ENCODE measurements at places on chromosomes 7 and 10. TPM values are rescaled to one million over a fixed set of nuclear protein-coding genes. Genes with fewer than 3 reads are reported as not detected.

The SFTPA1 gene
- not detected for total RNA-seq

The PLPP4 gene
- 44.1 TPM for total RNA-seq

The HOXA9 gene
- total RNA-seq: not detected

The CYP3A4 gene
- not detected for total RNA-seq

The MRM2 gene
- total RNA-seq: 22.6 TPM

The CELF2 gene
- total RNA-seq: 65.0 TPM

The BLNK gene
- not detected for total RNA-seq

The FAM53B gene
- 13.7 TPM for total RNA-seq

The GDF2 gene
- total RNA-seq: not detected

The IQUB gene
- 0.59 TPM for total RNA-seq

The SPDYE6 gene
- not detected for total RNA-seq

The CPN1 gene
- total RNA-seq: not detected

The FGFR2 gene
- total RNA-seq: 11.8 TPM

The ETV1 gene
- total RNA-seq: 12.5 TPM

Measured in astrocyte (in vitro differentiated cells and primary cell).